ENCODE measurements at places on chromosomes 1 and 21. TPM values are rescaled to one million over a fixed set of nuclear protein-coding genes. Genes with fewer than 3 reads are reported as not detected.

The TRIM58 gene
- 0.32 TPM for total RNA-seq

The MYOG gene
- not detected for total RNA-seq

The AKR1A1 gene
- 201 TPM for total RNA-seq

The GJB5 gene
- total RNA-seq, result not detected

The LRRN2 gene
- not detected for total RNA-seq

The CYYR1 gene
- 5.5 TPM for total RNA-seq

Data from epithelial cell of umbilical artery (primary cell).